Hindlimb muscle (tissue), 1 donor: ENCODE measurements at places on chromosomes 7 and 10. TPM values are rescaled to one million over a fixed set of nuclear protein-coding genes. Genes with fewer than 3 reads are reported as not detected.
A peak's percentile ranks its signal among the peaks of the same experiment; 100 is the strongest.

GRCh38 chr7:132398253-132398925, 177.9 kb downstream of the PLXNA4 start:
- no peak for DNase-seq

ITIH5 gene
- polyA plus RNA-seq = 42.2 TPM

ANKRD30A gene
- not detected for polyA plus RNA-seq

DNA sequence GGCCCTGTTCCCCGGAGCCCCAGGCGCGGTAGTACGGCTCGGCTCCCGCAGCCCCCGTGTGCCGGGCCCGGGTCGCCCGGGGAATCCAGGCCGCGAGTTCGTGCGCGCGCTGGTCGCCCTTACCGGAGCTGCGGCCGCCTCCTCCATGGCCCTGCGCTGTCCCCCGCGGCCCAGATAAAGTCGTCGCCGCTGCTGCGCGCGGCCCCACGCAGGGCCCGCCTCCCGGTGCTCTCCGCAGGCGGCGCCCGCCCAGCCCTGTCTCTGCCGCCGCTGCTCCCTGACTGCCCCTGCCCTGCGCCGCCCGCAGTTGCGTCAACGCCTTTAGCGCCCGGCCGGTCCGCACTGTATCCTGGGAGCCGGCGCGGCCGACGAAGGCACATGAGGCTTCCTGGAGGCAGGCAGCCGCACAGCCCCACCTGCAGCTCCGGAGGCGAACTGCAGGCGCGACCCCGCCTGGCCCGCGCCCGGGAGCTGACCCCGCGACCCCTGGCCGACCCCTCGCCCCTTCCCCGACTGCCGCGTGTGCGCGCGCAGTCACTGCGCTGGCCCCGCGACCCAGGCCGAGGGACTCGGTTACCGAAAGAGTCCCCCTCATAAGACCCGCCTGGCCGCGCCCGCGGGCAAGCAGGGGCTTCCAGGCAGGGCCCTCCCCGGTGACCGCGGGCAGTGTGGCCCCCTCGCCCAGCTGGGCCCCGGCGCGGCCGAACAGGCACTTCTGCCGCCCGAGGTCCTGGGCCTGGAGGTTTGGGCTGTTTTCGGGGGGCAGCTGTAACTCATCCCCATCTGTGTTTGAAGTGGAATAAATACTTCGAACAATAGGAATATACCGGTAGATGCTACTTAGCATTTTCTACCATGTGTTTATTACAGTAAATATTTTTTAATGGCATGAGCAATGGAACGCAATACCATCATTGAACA, 127.1 kb upstream of the ZNF746 start:
- peak; percentile 87 for DNase-seq

DNA sequence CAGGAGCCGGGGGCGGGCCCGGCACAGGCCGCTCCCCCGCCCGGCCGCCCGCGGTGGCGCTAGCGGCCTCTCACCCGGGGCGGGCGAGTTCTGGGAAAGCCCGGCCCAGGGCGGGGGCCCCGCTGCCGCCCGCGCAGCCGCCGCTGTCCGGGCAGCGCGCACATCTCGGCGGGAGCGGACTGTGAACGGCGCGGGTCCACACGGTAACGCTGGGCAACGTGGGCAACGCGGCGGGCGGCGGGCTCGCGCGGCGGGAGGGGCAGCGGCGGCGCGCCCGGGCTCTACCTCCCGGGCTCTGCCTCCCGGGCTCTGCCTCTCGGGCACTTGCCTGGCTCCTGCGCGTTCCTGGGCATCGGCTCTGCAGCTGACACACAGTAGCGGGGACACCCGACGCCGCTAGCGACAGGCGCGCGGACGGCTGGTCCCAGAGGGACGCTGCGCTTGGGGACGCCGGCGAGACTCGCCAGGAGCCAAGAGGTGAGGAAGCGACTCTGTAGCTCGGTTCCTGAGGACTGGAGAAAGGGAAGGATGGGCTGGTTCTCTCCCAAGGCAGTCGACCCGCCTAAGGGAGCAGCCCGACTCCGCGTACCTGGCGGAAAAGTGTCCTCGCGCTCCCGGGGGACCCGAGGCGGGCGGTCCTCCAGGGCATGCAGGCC, at the start of gene PLCE1:
PLCE1 (plus strand) TSS at position 150 of the 656 bp plus-strand sequence. CDS start 37,116 bp downstream, outside the sequence.
- DNase-seq = peak; percentile 71

OR6B1 gene
- not detected for polyA plus RNA-seq

PILRA gene
- 5.2 TPM for polyA plus RNA-seq

DNA sequence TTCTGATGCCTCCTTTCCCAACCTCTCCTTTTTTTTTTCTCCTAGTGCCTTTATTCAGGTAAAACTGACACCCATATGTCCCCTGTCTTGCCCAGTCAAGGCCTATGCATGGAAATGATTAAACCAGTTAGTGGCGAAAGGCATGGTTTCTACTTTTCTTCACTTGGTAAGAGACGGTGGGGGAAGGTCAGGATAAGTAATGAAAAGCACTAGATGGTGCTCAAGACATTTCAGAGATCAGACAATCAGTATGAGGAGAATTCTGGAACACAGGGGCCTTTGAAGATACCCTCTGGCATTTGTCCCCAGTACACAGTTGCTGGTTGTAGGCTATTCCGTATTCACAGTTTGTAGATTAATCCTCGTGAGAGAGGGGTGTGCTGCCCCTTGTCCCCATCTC, 121.2 kb downstream of the RTKN2 start:
- no peak for DNase-seq

GRCh38 chr7:99504281-99504602, 220 bp upstream of the ZKSCAN5 start:
- no peak for DNase-seq

GRCh38 chr10:33142295-33142694, 184.3 kb upstream of the ITGB1 start:
- no peak for DNase-seq

- no peak for DNase-seq
Observed at GRCh38 chr10:99315853-99316252, 13.3 kb upstream of the CNNM1 start.

DNA sequence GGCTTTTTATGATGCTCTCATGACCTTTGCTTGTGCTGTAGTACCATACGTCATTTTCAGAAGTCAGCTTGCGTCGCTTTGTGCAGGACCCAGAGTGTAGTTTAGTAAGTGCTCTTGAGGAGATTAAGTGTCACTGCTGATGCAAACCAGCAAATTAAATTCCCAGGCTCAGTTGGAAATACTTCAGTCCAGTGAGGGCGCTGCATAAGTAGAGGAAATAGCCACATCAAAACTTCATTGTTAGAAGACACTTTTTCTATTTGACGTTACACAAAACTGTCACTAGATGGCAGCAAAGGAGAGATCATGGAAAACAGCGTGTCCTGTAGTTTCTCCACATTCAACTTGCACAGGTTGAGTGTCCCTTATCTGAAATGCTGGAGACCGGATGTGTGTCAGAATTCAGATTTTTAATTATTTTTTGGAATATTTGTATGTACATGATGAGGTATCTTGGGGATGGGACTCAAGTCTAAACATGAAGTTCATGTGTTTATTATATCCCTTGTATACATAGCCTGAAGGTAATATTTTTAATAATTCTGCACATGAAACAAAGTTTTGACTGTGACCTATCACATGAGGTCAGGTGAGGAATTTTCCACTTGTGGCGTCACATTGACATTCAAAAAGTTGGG, 7.9 kb downstream of the ZNF22 start:
- DNase-seq = peak; percentile 77

DNA sequence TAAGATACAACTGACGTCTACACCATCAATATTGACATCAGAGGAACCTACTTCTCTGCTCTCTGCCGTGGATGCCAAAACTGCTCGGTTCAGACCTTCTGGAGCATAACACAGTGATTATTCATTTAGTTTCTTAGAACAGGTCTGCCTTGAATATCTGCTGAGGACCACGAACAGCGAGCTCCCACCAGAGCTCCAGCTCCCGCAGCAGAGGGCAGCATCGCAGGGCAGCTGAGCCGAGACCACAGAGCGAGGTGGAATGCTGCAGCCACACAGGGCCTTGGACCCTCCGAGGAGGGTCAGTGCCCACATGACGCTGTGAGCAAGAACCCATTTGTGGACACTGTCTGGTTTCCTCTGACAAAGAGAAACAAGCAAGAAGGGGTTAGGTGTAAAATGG, 6.8 kb downstream of the VIPR2 start:
- no peak for DNase-seq

- DNase-seq = no peak
Observed at GRCh38 chr10:114940735-114941134, 2.7 kb downstream of the TRUB1 start.

SH2D4B gene
- polyA plus RNA-seq = 0.10 TPM

DNA sequence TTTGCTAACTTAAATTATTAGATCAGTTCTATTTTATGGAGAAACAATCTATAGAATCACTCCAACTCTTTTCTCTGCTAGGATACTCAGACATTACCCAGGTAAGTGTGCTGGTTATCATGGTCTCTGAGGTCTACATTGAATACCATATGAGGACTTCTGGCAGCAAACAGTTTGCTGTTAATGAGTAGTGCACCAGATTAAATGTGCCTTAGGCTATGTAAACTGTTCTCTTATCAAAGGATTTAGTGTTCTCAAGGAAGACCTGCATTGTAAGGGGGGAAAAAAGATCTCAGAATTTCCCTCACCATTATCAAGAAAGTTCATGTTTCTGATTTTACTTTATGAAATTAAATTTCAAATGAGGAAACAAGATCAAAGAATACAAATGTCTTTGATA, 107.5 kb downstream of the ITGB8 start:
- no peak for DNase-seq

ASB10 gene
- 8.2 TPM for polyA plus RNA-seq

DNA sequence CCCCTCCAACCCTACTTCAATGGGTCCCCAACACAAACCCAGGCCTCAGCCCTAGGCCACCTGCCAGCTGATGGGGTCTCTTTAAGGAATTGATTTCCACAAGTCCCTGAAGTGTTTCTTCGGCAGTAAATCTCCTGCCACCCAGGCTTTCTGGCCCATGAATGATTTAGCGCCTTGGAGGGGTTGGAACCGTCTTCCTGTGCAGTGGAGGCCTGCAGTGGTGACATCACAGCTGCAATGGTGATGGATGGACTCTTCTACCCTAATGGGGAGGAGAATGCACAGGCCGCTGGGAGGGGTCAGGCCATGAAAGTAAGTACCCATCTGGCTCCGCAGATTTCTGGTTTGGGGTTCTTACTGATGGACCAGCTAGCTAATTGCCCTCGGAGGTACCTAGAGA, 163.8 kb downstream of the UBE2H start:
- no peak for DNase-seq

DNA sequence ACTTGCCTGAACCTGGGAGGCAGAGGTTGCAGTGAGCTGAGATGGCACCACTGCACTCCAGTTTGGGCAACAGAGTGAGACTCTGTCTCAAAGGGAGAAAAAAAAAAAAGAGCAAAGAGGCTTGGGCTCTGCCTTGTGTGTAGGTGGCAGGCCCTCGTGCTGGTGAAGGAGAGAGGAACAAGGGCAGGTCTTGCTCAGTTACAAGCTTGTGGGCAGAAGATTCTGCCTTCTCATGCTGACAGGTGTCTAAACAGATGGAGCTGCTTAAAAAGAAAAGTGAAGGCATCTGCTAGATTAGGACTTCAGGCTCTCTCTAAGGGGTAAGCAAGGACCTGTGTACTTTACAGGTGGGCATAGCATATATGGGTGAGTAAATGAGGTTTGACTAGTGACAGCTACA, 65.5 kb upstream of the TRIM8 start:
- no peak for DNase-seq

OPALIN gene
- not detected for polyA plus RNA-seq

CLRN3 gene
- not detected for polyA plus RNA-seq

DNA sequence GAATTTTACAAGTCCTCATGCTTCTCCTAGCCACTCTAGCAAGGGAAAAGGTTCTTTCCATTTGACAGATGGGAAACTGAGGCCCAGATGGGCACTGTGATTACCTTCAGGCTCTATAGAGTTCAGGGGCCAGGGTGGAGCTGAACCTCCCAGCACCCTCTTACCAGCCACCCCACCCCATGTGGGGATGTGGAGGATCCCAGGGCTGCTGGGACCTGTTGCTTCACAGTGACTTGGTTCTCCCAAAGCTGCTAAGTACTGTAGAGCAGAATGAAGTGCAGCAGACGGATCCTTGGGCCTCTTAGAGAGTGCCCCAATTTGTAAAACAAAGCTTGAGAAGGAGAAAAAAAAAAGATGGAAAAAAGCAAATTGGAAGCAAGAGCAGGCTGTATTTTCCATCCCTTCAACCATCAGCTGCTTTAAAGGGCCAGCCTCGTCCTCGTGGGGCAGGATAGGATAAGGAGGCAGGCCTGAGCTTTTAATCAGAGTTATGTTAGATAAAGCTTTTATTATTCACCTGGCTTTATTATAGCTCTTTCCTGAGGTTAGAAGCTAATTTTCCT, 147.0 kb downstream of the CDH23 start:
- no peak for DNase-seq

GRCh38 chr7:122433765-122434164, 129.2 kb upstream of the FEZF1 start:
- DNase-seq = no peak

MALSU1 gene
- 95.2 TPM for polyA plus RNA-seq

GRM8 gene
- polyA plus RNA-seq = 1.1 TPM

DNA sequence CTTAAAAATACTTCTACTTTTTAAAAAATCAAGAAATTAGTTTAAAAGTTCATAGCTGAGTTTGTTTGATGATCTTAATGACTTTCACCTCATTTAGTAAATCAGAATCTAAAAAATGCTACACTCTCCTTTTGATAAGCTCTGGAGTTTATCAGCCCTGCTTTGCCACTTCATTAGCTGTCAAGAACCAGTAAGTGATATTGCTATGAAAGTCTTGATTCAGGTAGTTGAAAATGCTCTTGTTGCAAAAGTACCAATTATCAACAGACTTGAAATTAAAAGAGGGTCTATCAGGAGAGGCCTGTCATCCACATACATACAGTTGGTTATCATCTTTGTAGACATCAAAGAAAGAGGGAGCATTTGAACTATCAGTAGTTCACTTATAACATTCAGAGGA, 41.6 kb downstream of the SEMA3A start:
- no peak for DNase-seq

GRCh38 chr10:123786896-123787295, 104.7 kb downstream of the CPXM2 start:
- DNase-seq = no peak

GRCh38 chr7:150799156-150799555, 1.0 kb downstream of the TMEM176B start:
- no peak for DNase-seq

DNA sequence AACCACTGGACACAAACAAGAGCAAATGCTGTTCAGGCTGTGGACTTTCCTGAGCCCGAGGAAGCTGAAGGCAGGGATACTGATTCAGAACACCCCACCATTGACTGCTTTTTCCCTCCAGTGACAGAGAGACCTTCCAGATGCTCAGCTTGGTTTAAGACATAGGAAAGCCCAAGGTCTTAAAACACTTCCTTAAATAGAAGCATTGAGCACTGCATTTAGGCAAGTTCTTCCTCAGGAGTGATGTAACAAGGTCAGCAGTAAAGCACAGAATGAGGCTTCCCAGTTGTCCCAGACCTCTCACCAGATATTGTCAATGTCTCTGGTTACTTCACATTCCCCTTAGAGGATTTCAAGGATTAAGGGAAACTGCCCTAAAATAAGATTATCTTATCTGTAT, 19.6 kb upstream of the CDCA7L start:
- DNase-seq = no peak

DNA sequence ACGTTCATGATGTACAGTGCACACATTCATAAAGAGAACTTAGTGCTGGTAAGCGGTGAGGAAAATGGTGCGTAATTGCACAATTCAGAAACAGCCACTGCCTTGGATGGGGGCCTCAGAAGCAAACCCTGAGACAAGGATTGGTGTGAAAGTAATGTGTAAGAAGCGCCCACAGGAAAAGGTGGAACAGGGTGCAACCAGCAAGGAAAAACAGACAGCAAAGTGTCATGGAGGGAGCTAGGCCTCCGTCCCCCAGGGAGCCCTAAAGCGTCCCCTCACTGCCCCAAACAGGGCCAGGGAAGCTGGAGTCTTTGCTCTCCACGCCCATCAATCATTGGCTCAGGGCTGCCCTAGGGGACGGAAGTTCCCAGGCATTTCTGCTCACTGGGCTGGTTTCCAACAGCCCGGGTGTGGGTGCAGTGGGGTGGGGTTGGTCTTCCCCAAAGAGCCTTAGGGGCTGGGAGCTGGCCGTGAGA, 9.6 kb upstream of the C10orf105 start:
- DNase-seq = no peak
